ENCODE measurements at places on chromosomes 2 and 18.
A peak's percentile ranks its signal among the peaks of the same experiment; 100 is the strongest.

GRCh38 chr2:74383254-74383653 is 3.1 kb upstream of the DCTN1 start:
- H3K4me3 ChIP-seq, result no peak overlapping the region
- no peak for DNase-seq
- no peaks in the 10 kb centered on the region for H3K27me3 ChIP-seq

GRCh38 chr2:55869637-55870325 is 53.8 kb downstream of the EFEMP1 start:
- no peak for DNase-seq
- H3K27me3 ChIP-seq, result no peaks in the 10 kb centered on the region
- H3K4me3 ChIP-seq, result no peak overlapping the region
- H3K27ac ChIP-seq, result no peak overlapping the region
- H3K4me1 ChIP-seq, result no peaks in the 10 kb centered on the region

DNA sequence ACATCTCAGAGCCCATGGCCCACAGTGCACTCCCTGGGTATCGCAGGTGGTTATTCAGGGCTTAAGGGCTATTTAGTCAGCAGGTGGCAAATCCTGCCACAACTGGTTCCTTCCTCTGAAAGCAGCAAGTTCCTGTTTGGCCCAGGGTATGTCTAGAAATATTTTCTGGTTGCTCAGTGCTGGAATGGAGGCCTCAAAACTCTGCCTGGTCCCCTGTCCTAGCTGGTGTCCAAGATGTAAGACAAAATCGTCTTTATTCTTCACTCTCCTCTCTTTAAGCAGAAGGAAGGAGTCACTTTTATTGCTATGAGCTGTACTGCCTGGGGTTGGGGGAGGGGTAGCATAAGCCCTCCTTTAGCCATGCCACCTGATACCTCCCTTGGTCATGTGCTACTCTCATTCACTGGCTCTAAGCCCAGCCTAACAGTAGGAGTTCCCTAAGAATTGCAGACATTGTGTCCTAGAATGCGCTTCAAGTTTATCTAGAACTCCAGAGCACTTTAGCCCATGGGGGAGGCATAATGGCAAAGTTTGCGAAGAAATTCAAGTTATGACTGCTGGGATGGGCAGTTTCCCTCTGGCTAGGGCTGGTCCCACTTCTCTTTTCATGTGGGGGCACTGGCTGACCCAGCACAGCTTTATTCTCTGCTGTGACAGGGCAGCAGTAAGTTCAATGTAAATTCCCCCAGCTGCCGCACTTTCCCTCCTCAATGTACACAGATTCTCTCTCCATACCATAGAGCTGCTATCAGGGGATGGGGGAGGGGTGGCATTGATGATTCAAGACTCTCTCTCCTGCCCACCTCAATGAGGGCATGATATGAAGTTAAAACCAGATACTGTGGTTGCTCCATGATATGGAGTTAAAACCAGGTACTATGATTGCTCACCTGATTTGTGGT is 27.1 kb upstream of the CWC22 start:
- no peaks in the 10 kb centered on the region for H3K4me1 ChIP-seq
- H3K4me3 ChIP-seq, result no peak overlapping the region
- no peak for DNase-seq
- no peaks in the 10 kb centered on the region for H3K27me3 ChIP-seq
- H3K27ac ChIP-seq, result no peak overlapping the region

GRCh38 chr18:23232331-23232730 is 97.0 kb downstream of the CABLES1 start:
- no peaks in the 10 kb centered on the region for H3K27me3 ChIP-seq
- H3K27ac ChIP-seq, result peak overlapping the region; percentile 60
- H3K36me3 ChIP-seq, result no peaks in the 10 kb centered on the region
- no peaks in the 10 kb centered on the region for H3K4me1 ChIP-seq

DNA sequence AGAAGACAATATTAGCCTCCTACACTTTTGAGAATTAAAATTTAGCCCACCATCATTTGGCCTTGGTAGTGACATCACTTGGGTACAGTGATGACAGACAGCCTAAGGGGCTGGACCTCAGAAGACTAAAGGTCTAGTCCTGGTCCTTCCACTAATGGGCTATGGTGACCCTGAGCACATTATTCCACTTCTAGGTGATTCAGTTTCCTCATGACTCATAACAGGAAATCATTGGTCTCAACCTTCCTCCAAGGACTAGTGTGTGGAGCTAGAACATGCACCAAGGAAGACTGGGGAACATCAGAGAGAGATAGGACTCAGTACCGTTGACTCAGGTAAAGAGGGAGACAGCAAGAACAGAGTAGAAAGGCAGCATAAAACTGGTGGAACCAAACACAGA is 64.0 kb downstream of the TFCP2L1 start:
- H3K4me1 ChIP-seq, result no peaks in the 10 kb centered on the region
- H3K27ac ChIP-seq, result no peak overlapping the region
- H3K27me3 ChIP-seq, result no peaks in the 10 kb centered on the region
- H3K36me3 ChIP-seq, result no peaks in the 10 kb centered on the region
- H3K4me3 ChIP-seq, result no peak overlapping the region

GRCh38 chr2:240290432-240291336 is 144.8 kb upstream of the GPC1 start:
- H3K36me3 ChIP-seq, result no peaks in the 10 kb centered on the region
- H3K27ac ChIP-seq, result no peak overlapping the region
- no peak overlapping the region for H3K4me3 ChIP-seq

DNA sequence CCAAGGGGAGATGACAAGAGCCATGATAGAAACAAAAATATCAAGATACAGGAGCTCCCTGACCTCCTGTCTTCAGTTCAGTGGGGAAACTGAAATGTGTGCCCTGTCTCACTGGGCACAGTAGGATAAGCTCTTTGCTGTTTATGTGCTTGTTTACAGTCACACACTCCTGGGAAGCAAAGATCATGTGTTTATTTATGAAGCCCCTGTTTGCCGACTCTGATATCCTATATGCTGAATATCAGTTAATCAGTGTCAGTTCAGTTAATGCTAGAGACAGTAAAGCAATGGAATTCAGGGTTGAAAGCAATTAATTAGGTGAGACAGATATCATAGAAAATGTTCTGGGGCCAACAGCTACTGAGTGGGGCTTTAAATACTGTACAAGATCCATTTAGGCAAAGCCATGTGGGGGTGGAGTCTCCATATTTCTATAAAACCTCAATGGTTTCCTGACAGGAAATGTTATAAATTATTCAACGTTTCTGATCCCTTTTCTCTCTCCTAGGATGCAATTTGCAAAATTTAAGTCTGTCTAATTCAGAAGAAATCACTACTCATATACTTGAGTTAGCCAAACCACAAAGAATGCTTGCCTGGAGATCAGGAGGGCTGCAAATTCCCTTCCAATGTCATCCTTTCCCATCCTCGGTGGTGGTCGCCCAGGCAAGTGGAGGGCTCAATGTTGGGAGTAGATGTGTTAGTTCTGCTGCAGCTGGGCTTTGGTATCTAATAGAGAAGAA is 551.3 kb downstream of the CMPK2 start:
- H3K36me3 ChIP-seq, result no peaks in the 10 kb centered on the region
- DNase-seq, result no peak
- H3K4me3 ChIP-seq, result no peak overlapping the region
- H3K27ac ChIP-seq, result no peak overlapping the region

GRCh38 chr2:38700881-38701458 is 35.1 kb downstream of the GALM start:
- DNase-seq, result no peak
- peak overlapping the region; percentile 91 for H3K27ac ChIP-seq
- H3K4me3 ChIP-seq, result no peak overlapping the region
- H3K27me3 ChIP-seq, result no peaks in the 10 kb centered on the region
- no peaks in the 10 kb centered on the region for H3K4me1 ChIP-seq

GRCh38 chr2:152564754-152565551 is 152.3 kb downstream of the PRPF40A start:
- H3K36me3 ChIP-seq, result no peaks in the 10 kb centered on the region
- no peak overlapping the region for H3K27ac ChIP-seq
- DNase-seq, result no peak
- H3K4me3 ChIP-seq, result no peak overlapping the region
- H3K27me3 ChIP-seq, result peaks cover 4% of the 10 kb centered on the region
- no peaks in the 10 kb centered on the region for H3K4me1 ChIP-seq

DNA sequence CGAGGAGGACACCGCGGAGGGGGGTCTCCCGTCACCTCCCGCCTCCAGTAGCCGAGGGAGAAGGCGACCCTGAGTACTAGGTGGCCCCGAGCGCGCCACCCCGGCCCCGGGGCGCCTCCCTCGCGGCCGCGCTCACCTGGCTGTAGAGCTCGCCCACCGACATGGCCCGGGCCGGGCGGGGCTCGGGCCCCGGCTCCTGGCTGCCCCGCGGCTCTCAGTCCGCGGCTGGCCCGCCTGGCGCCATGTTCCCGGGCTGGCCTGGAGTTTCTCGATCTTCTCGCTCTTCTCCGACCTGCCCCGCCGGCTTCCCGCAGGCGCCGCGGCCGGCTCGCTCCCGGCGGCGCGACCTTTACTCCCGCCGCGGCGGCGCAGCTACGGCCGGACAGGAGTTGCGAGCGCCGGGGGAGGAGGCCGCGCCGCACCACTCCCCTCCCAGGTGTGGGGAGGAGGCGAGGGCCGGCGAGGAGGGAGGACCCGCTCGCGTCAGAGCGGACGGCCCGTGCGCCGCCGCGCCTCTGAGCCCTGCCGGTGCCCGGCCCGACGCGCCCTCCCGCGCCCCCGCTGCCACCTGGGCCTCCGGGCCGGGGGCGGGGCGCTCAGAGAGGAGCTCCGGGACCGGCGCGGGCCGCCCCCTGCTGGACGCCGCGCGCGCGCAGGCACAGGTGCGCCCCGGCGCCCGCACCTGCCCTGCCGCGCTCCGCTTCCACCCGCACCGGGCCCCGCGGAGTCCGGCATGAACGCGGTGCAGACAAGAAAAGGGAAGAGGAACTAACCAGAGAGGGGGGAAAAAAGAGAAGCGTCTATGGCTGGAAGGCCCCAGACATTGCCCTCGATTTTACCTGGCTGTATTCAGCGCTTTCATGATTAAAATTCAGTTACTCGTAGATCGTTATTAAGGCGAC is at the start of gene MYO5B:
Gene MYO5B (minus strand): TSS at position 517 of the 902 bp plus-strand sequence. CDS start 354 bp downstream, at position 163.
- H3K4me1 ChIP-seq, result peaks cover 2% of the 10 kb centered on the region
- peak within 1 kb of the TSS; percentile 51 for H3K4me3 ChIP-seq
- no peak within 1 kb of the TSS for H3K27ac ChIP-seq
- peaks cover 43% of the 10 kb centered on the region for H3K27me3 ChIP-seq
- peak; percentile 11 for DNase-seq

GRCh38 chr2:32706815-32707579 is 79.1 kb downstream of the TTC27 start:
- no peaks in the 10 kb centered on the region for H3K4me1 ChIP-seq
- peaks cover 4% of the 10 kb centered on the region for H3K36me3 ChIP-seq
- H3K27me3 ChIP-seq, result no peaks in the 10 kb centered on the region
- no peak overlapping the region for H3K27ac ChIP-seq
- no peak overlapping the region for H3K4me3 ChIP-seq

- DNase-seq, result peak; percentile 8
- H3K27me3 ChIP-seq, result no peaks in the 10 kb centered on the region
- H3K4me1 ChIP-seq, result peaks cover 25% of the 10 kb centered on the region
- no peak overlapping the region for H3K27ac ChIP-seq
- no peaks in the 10 kb centered on the region for H3K36me3 ChIP-seq
These were observed 3.2 kb downstream of the UBE2E3 start for GRCh38 chr2:180983468-180984242.

GRCh38 chr2:54755641-54756326 is 32.3 kb downstream of the EML6 start:
- H3K27ac ChIP-seq, result no peak overlapping the region
- no peaks in the 10 kb centered on the region for H3K36me3 ChIP-seq
- no peaks in the 10 kb centered on the region for H3K4me1 ChIP-seq
- H3K4me3 ChIP-seq, result no peak overlapping the region

DNA sequence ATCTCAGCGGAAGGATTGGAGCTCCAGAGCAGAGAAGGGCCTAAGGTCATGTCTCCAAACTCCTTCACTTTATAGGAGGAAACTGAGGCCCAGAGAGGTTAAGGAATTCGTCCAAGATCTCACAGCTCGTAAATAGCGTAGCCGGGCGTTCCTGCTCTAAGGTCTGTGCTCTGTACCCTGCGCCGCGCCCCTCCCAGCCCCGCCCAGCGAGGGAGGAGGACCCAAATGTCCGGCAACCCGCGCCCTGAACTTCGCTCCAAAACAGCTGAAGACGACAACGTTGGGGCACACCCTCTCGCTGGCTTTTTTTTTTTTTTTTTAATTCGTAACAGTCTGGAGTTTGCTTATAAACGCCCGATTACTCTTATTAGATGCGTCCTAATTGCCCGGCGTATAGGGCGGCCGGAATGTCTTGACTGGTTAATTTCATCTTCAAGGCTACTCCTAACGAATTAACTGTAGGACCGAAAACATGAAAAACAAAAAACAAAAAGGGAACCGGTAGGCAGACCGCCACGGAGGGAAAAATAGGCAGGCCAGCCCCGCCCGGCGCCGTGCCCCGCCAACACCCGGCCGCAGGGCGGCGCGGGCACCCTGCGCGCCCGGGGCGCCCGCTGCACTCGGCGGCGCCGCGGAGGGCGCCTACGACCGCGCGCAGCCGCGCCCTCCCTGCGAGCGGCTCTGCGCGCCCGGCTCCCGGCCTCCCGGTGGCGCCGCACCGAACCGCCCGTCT is 928 bp upstream of the FOSL2 start:
- H3K4me1 ChIP-seq, result peaks cover 42% of the 10 kb centered on the region
- H3K36me3 ChIP-seq, result no peaks in the 10 kb centered on the region
- H3K27ac ChIP-seq, result peak overlapping the region; percentile 88
- peak overlapping the region; percentile 70 for H3K4me3 ChIP-seq

DNA sequence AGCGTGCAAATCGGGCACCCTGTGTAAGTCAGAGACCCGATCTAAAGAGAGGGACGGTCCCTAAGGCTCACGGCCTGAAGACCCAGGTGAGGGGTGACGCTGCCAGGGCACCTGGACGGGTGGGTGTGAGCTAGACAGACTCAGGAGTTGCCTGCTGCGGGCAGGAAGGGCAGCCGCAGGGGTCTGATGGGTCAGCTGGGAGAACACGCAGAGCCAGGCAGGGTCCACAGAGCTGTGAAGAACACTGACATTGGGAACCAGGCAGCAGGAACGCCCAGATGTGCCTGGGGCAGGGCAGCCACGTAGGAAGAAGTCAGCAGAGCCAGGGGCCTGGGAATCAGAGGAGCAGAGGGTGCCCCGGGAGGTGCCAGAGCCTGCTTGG is 25.9 kb downstream of the HDAC4 start:
- no peak overlapping the region for H3K4me3 ChIP-seq
- no peaks in the 10 kb centered on the region for H3K27me3 ChIP-seq
- no peak overlapping the region for H3K27ac ChIP-seq
- H3K36me3 ChIP-seq, result peaks cover 7% of the 10 kb centered on the region
- H3K4me1 ChIP-seq, result peaks cover 32% of the 10 kb centered on the region

DNA sequence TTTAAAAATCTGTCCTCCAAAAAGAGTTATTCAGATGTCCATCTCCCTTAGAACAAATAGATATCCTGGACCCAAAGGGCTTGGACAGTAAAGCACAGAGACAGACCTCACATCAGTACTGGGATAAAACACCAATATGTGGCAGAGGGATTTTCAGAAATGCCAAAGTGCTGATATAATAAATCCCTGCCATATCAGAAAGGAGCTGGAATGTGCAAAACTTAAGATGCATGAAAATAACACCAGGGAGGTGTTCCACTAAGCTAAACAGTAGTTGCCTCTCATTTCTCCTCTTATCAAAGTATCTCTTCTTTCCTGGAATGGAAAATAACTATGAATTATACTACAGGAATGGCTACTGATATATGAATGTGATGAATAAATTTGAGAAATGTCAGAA is 13.2 kb downstream of the USP40 start:
- peaks cover 10% of the 10 kb centered on the region for H3K4me1 ChIP-seq
- no peaks in the 10 kb centered on the region for H3K27me3 ChIP-seq
- no peak overlapping the region for H3K27ac ChIP-seq
